Panc1 (cell line): ENCODE measurements at places on chromosomes 2 and 18. TPM values are rescaled to one million over a fixed set of nuclear protein-coding genes. Genes with fewer than 3 reads are reported as not detected.

The GDF7 gene
- total RNA-seq = not detected

The PRKD3 gene
- total RNA-seq = 21.8 TPM

The MEIS1 gene
- total RNA-seq = 2.0 TPM

The MROH2A gene
- total RNA-seq = not detected

The MBD1 gene
- 47.3 TPM for total RNA-seq

The CHRNG gene
- not detected for total RNA-seq

The SCN9A gene
- 0.10 TPM for total RNA-seq

The KCNE4 gene
- total RNA-seq = 0.21 TPM

The IL36A gene
- not detected for total RNA-seq

The ABHD3 gene
- 23.3 TPM for total RNA-seq

- no peak for DNase-seq
Measured at GRCh38 chr2:102126660-102127059, 15.9 kb upstream of the IL1R1 start.

DNA sequence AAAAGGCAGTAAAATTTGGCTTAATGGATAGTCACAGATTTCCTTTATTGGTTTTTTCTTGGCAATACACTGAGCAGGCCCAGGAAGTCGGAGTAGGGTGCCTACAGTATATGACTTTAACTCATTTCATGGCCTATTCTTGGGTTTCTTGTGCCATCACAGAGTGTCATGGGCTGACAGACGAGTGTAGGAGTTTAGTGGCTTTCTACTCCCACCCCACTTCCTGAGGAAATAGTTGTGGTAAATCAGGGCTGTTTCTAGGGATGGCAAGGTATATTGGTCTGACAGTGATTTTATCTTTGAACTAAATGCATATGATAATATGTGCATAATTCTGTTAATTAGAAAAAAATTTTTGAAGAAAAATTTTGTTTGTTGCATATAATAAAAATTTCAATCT, 100.1 kb downstream of the PLCL1 start:
- no peak for DNase-seq

- no peak for DNase-seq
Measured at GRCh38 chr2:121746071-121746578, 9.3 kb upstream of the TSN start.

DNA sequence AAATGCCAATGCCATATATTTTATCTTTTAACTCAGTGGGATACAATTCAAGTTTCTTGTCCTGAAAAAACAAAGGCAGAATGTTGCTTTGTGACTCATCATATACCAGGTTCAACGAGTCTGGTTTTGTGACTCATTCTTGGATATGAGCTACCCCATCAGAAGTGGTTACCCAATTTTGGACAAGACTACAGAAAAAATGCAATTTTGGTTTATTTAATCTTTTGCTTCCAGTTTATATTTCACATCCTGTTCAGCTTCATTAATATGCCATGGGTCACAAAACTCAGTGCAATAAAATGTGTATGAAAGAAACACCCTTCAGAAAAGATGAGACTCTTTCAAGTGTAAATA, 25.0 kb downstream of the FN1 start:
- no peak for DNase-seq

DNA sequence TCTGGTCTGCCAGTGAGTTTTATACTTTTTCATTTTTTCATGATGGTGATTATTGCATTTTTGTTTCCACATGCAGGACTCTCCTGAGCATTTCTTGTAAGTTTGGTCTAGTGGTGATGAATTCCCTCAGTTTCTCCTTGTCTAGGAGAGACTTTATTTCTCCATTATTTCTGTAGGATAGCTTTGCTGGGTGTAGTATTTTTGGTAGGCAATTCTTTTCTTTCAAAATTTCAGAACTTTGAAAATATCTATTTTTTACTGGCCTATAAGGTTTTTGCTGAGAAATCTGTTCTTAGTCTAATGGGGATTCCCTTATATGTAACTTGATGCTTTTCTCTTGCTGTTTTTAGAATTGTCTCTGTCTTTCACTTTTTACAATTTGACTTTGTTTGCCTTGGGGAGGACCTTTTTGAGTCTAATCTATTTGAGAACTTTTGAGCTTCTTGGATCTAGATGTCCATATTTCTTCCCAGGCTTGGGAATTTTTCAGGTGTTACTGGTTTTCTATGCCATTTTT, 149.1 kb downstream of the UBR3 start:
- DNase-seq = no peak

- no peak for DNase-seq
Measured at GRCh38 chr2:216133397-216133796, 24.2 kb downstream of the XRCC5 start.

DNA sequence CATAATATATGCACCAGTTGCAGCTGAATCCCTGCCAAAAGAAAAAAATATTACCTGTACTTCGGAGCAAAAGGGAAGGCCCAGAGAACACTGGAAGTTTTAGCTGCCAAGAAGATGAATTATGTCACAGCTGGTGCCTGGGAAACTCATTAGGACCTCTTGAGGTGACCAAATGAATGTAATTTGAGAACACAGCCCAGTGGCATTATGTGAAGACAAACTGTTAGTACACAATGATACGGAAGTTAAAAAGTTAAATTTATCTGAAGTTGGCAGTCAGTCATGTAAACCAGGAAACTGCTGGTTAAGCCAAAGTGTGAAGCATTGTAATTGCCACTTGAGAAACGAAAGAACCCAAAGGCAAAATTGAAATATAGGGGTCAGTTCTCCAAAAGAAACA, 80.7 kb downstream of the EML4 start:
- DNase-seq = no peak

DNA sequence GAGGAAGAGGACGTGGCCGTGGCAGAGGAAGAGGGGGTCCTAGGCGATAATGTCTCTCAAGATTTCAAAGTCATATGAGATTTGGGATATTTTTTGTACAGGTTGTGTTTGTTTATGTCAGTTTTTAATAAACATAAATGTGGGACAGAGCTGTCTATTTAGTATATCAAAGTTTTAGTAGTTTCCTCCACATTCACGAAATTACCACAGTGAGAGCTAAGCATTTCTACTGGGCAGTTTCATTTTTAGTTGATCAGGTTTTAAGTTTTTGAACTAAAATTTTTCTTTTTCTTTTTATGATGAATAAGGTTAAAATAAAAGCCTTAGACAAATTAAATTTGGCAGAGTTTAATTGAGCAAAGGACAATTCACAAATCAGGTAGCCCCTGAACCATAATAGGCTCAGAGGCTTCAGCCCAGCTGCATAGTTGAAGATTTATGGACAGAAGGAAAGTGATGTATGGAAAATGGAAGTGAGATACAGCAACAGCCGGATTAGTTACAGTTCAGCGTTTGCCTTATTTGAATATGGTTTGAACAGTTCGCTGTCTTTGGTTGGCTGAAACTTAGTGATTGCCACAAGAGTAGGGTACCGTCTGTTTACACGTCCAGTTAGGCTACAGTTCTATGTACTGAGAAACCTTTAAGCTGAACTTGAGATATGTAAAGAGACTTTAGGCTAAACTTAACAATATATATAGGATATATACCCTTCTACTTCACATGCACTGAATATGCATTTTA, 17.1 kb downstream of the SNRPD1 start:
- DNase-seq = no peak

DNA sequence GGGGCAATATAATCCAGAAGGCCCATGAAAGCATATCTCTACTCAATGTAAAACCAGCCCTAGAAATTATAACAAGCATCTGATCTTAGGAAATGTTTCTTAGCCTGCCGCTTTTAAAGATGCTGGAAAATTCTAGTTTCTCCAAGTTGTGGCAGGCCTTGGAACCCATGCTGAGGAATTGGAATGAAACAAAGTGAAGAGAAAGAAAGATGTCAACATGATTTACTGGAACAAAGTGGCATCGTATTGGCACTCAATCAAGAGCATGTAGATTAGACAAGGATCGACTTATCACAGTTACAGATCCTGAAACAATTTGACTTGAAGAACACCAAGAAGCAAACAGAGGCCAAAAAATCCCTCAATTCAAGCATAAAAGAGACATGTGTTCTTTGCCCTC, 28.7 kb downstream of the CNTNAP5 start:
- DNase-seq = no peak

GRCh38 chr2:12434630-12435098, 282.1 kb upstream of the TRIB2 start:
- no peak for DNase-seq

DNA sequence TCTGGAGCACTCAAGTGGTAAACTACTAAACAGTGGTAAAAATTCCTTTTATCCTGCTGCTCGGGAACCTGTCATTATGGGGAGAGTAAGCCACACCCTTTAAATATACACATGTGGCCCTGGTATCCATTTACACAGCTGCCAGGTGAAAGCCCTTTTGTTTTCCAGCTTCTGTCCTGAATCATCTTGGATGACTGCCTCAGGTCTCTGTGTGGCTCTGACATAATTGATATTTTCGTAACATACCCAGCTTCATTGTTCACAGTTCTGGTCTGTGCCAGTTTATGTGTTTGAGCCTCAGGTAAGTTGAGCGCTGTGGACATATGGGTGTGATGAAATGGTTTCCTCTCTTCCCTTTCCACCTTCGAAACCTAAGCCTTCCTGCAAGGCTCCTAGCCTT, 15.7 kb upstream of the TTC39C start:
- DNase-seq = no peak

DNA sequence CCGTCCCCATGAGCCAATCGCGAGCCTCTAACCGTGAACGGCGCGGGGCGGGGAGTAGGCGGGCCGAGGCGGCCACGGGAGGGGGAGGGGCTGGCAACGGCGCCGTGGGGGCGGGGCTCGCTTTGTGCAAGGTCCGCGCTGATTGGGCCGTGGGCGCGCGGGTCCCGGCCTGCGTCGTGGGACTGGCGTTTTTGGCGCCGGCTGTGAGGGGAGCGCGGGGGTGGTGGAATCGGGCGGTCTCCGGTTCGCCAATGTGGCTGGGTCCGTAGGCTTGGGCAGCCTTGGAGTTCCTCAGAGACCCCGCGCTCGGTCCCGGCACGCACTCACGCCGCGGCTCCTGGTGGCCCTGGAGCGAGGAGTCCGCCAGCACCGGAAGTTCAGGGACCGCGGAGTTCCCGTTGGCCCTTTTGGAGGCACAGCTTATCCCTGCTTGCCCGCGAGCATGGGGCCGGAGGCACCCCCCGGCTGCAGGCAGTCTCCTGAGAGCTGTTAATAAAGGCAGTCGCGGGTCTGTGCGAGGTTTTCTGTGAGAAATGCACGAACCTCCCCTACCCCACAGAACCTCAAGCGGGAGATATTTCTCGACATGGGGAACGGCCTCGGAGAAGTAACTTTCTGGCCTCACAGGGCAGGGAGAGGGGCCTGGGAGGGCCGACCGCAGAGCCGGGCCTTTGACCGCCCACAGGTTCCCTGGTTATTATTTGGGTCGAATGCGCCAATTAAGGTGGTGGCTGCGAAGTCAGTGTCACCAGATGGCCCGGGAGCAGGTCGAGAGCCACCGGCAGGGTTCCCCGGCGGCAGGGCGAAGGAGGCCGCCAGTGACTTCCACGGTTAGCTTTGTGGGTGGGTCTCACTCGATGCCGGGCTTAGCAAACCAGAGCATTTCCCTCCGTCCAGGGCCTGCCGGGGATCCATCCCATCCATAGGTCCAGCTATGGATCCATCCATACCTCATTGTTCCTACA, 574 bp upstream of the NCL start:
- no peak for DNase-seq

DNA sequence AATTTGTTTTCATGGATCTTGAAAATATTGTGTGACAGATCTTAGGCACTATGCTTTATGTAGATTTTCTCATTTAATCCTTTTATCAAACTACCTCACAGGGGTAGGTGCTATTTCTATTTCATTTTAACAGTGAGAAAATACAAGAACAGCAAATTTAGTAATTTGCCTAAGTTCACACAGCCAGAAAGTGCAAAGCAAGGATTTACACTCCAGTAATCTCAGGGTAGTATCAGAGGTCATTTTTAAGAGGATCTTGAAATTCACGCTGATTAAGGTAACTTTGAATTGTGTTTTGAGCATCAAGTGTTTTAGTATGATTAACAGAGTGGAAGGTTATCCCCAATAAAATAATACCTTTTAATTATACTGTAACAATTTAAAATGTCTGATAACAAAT, 10.1 kb upstream of the KCNJ3 start:
- DNase-seq = no peak

GRCh38 chr2:154261473-154262027, 389.8 kb downstream of the GALNT13 start:
- DNase-seq = no peak

DNA sequence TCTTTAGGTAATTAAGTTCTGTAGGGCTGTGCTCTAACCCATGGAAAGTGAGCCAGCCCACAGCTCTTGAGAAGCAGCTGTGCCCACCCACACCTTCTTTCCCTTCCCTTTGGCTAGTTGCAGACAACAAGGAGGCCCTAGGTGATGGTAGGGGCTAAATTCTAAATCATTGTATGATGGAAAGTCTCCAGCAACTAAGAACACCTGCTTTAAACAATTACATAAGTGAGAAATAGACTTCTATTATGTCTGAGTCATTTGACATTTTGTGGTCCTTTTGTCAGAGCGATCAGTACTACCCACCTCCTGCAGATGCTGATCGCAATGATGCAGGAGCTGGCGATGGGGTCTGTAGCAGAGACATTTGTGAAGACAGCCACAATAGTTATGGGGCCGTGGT, 79.6 kb downstream of the TEX51 start:
- no peak for DNase-seq

GRCh38 chr18:62101321-62101721, 85.5 kb downstream of the PIGN start:
- DNase-seq = no peak

- DNase-seq = no peak
Measured at GRCh38 chr18:37674570-37674969, 109.0 kb upstream of the CELF4 start.

GRCh38 chr2:20472569-20472968, 25.7 kb downstream of the RHOB start:
- no peak for DNase-seq

DNA sequence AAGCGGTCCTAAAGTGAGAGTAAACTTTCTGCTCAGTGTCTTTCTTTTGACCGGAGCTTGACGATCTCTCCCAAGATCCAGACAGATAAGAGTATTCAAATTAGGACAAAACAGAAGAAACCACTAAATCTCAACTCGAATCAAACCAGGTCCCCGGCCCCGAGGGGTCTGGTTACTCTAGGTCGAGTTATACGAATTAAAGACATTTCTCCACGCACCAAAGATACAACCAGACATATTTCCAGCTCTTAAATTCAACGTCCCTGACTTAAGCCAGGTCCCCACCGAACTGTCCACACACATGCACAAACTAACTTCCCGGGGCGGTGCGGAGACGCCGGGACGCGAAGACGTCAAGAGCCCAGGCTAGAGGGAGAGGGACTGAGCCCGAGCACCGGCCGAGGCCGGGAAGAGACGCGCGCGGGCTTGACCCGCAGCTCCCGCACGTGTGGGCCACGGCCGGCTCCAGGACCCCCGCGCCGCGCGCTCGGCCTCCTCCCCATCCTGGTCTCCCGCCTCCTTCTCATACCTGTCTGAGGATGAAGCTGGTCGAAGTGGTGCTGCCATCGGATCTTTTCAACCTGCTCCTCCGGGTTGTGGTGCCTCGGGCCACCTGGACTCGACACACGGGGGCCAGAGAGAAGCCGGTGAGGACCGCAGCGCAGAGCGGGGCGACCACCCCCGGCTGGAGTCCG, 896 bp downstream of the CACNB4 start:
- DNase-seq = no peak
